DMS 273 treated with DMSO at 0.1 percent for 48 hours (cell line): ENCODE measurements at places on chromosomes 13 and 19.
A peak's percentile ranks its signal among the peaks of the same experiment; 100 is the strongest.

- no peak for DNase-seq
Measured at GRCh38 chr13:88217883-88218282, 546.7 kb downstream of the SLITRK5 start.

- no peak for DNase-seq
Measured at GRCh38 chr13:49410006-49410405, 33.9 kb downstream of the CAB39L start.

DNA sequence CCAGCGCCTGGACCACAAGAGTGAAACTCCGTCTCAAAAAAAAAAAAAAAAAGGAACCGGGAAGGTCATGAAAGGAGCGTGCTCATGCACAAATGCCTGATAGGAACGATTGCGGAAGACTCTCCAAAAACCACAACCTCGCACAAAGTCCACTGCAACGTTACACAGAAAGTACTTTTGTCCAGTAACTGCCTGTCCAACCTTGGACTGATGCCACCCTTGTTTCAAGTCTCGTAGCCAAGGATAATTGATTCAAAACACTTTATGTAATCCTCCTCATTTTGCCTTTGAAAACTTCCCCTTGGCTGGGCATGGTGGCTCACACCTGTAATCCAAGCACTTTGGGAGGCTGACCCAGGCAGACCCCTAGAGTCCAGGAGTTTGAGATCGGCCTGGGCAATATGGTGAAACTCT lies 13.7 kb downstream of the LGALS7 start:
- no peak for DNase-seq

DNA sequence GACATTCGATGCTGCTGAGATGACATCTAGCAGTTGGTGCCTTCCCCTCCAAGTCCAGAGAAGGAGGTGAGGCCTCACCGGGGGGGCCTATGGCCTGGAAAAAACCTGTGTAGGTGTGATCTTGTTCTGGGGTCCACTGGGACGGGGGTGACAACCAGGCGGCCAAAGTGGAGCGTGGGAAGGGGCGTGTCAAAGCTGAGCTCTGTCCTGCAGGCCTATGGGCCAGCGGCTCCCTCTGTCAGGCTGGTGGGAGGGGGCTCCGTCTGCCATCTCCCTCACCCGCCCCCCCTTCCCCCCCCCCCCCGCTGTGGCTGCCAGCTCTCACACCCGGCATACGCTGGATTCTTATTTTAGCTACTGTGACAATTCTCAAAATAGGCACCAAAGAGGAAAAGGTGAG lies 56.7 kb upstream of the UQCRFS1 start:
- DNase-seq = no peak

- DNase-seq = no peak
Measured at GRCh38 chr13:24822640-24823039, 58.7 kb downstream of the RNF17 start.

DNA sequence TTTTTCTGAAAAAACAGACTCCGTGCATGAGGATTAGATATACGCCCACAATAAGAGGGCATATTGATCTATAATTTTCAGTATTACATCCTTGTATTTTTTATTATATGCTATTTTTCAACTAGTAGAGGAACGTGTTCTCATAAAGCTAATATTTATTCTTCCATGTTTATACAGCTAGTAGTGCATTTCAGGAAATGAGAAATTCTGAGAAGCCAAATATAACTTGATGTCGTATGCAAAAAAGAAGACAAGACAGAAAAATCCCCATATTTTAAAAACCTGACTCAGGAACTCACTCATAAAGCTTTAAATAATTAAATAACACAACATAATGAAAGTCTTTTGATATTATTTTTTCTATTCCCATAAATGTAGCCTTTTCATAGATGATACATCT lies 308.6 kb downstream of the ENOX1 start:
- DNase-seq = no peak

DNA sequence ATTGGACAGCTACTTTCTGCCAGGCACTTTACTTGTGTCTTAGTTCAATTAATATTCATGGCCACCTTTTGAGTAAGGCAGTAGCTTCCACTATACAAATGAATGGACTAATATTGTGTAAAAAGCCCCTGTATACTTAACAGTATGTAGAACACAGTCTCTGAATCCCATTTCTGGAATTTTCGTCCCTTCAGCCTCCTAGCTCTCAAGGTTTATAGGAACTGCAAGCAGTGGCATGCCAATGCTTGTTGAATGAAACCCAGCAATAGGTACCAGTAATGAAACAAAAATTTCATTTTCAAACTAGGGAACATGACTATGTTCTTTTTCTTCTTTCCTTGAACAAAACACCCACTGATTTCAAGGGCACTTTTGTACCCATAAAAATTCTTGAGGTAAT lies 361.6 kb downstream of the TDRD3 start:
- DNase-seq = no peak

GRCh38 chr13:33610438-33611120 lies 207.4 kb upstream of the RFC3 start:
- DNase-seq = peak; percentile 76

GRCh38 chr13:60931858-60932546 lies 483.6 kb downstream of the PCDH20 start:
- DNase-seq = no peak

DNA sequence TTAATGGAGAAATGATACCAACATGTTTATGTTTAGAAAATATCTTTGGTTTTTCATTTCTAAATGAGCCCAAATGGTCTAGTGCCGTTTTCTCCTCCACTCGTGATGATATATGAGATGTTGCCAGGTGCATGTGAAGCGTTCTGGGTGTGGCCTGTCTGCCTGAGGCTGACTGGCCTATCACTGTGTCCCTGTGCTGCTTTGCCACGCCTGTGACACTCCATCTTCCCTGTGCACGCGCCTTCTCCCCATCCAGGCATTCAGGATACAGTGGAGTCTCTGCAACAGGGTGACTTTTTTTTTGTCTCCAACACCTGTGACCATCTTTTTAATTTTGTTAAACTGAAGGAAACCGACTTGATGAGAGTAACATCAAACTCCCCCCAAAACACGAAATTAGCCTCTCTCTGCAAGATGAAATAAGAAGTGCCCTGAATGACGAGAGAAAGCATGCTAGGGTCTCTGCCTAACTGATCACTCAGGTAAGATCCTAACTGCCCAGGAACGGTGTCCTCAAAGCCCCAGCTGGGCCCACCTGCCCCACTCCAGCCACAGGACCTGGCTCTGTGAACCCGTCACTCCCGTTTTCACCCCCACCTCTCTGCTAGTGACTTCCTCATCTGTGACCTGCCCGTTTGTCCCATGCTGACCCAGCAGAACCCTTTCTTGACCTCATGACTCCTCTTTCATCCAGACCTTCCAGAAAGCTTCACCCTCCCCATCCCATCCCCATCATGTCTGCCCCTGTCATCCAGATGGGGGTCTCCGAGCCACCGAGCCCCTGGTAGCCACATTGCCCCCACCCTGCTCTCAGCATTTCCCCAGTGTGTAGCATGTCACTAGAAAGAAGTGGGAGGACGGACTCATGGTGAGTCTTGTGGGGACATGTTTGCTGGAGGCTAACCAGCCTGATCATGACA lies 33.2 kb upstream of the TFDP1 start:
- no peak for DNase-seq

- DNase-seq = no peak
Measured at GRCh38 chr13:27124571-27124970, 47.0 kb downstream of the USP12 start.

- no peak for DNase-seq
Measured at GRCh38 chr13:80033286-80033685, 307.6 kb downstream of the SPRY2 start.

GRCh38 chr13:104140552-104140951 lies 1074.3 kb upstream of the SLC10A2 start:
- no peak for DNase-seq

- DNase-seq = no peak
Measured at GRCh38 chr13:80055847-80056246, 285.1 kb downstream of the SPRY2 start.

- DNase-seq = no peak
Measured at GRCh38 chr13:41179593-41180250, 14.6 kb downstream of the KBTBD7 start.

DNA sequence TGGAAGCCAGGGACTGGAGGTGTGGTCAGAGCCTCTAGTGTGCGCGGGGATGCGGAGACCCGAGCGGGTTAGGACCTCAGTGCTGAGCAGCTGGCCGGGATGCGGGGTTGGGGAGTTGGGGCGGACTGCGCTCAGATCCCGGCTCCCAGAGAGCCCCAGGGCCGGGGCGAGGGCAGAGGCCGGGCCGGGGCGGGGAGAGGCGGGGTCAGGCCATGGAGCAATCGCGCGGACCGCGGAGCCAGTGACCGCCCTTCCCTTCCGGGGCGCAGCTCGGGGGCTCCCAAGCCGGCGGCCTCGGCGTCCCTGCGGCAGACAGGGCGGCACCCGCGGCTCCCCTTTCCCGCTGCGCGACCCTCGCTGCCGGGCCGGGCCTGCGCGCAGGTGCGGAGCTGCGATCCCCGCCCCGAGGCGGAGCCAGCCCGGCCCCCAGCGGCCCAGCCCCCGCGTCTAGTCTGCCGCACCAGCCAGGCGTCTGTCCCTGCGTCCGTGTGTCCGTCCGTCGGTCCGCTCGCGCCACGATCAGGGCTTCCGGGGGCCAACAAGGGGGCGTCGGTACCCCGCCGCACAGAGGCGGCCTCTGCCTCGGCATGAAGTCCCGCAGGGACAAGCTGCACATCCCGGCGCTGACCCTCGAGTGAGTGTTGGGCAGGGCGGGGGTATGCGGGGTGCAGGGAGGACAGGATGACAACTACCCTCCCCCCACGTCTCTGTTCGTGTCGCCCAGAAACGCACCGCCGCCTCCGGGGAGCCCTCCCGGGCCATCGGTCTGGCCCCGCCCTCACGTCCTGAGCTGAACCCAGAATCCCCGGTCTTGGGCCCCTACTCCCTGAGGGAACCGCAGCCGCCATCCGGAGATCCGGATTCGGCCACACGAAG lies 12.4 kb downstream of the MAST3 start:
- DNase-seq = no peak

GRCh38 chr19:48618278-48618915 lies 581 bp downstream of the RPL18 start:
- DNase-seq = no peak

GRCh38 chr13:101140936-101141335 lies 275.4 kb downstream of the NALCN start:
- no peak for DNase-seq

DNA sequence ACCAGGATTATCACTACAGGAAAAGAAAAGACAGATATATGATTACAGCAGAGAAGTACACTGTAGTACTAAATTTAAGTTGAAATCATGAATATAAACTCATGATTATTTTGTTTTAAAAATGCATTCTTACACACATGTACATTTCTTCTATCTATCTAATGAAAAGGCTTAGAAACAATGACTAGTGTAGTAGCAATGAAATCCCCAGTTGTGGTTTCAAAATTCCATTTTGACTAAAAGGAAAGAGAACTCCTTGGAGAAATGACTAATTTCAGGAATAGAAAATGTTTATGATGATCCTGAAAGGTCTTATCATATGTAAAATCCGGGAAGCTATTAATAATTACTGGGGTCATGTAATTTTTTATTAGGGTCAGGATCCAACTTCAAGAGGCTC lies 195.0 kb upstream of the STARD13 start:
- no peak for DNase-seq

- no peak for DNase-seq
Measured at GRCh38 chr19:57190301-57190700, 999 bp upstream of the ZNF264 start.

DNA sequence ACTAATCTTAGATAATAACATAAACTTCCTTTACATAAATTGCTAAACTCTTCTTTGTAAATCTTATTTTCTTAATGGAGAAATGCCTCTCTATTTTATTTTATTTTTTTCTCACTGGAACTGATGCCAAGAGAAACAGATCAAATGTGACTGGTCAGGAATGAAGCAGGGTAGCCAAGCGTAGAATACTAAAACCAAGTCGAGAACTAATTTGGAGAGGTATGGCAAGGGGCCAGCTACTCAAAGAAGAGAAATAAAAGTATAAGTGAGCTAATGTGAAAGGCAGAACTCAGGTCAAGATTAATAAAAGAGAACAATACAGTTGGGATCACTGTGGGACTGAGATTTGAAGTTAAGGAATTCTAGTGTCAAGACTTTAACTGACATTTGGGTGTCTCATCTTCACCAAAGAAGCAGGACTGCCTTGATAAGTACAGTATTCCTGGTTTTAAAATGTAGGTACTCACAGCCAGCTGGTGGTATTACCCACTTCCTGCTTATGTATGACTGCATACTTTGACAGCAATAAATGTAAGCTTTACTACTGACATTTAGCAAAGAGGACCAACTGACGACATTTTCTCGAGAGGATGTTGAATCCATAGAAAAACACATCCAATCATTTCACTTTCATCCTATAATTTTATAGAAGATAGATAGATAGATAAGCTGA lies 1192.2 kb downstream of the EFNB2 start:
- DNase-seq = no peak

- DNase-seq = no peak
Measured at GRCh38 chr13:101611491-101612475, 159.3 kb downstream of the ITGBL1 start.

- peak; percentile 67 for DNase-seq
Measured at GRCh38 chr19:40464059-40465024, 1.2 kb downstream of the BLVRB start.

- no peak for DNase-seq
Measured at GRCh38 chr13:72246396-72246795, 379.4 kb upstream of the DACH1 start.

DNA sequence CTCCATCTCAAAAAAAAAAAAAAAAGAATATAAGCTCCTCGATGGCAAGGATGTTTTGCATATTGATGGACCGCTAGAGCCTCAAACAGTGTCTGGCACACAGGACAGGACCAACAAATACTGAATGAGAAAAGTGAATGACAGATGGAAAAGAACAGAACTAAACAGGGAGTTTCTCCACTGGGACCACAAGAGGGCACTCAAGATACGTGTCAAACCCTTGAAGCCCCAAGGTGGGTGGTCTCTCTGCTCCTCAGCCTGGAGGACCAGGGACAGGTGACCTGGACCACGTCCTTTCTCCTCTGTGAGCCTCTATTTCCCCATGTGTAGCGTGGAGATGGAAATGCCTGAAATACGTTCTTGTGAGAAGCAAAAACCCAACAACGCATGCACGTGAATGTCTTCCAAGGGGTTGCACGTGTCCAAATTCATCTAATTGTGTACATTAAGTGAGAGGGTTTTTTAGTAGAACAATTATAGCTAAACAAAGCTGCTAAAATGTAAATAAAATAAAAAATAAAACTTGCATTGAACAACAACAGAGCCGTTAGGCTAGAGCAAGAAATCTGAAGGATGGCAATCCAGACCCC lies 5.7 kb upstream of the CDC42EP5 start:
- DNase-seq = no peak
